ENCODE measurements at places on chromosomes 16 and 17.

GRCh38 chr16:49921791-49922456, 66.0 kb upstream of the ZNF423 start:
- DNase-seq = peak; percentile 40

DNA sequence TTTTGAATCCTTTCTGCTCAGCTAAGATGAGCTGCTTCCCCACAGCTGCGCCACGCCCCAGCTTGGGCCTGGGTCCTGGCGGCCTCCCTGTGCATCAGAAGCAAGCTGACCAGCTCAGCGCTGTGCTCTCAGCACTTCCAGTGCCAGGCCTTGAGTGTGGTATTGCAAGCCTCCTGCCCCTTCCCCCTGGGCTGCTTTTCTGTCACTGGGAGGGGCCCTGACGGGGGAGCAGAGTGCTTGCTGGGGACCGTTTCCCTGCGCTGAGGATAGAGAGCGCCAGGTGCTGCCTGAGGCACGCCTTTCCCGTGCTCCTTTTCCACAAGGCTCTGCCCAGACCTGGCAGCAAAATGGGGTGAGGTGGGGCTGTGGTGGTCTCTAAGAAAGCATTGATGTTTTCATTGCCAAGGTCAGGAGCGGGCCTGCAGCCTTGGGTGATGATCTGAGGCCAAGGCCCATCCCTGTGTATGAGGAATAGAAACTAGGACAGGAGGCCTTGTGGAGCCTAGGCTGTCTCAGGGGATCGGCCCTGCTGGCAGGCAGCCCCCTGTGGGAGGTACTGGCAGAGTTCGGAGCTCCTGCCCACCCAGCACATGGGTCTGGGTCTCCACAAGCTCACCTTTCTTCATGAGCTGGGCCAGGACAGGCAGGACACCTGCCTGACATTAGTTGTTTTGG, 29.7 kb downstream of the POLR3E start:
- DNase-seq = no peak

- DNase-seq = no peak
Observed at GRCh38 chr16:29029168-29029994, 44.5 kb downstream of the LAT start.

GRCh38 chr17:79220713-79221291, 146.2 kb downstream of the ENGASE start:
- DNase-seq = no peak

GRCh38 chr16:48158296-48158695, 2.5 kb upstream of the ABCC12 start:
- DNase-seq = no peak

DNA sequence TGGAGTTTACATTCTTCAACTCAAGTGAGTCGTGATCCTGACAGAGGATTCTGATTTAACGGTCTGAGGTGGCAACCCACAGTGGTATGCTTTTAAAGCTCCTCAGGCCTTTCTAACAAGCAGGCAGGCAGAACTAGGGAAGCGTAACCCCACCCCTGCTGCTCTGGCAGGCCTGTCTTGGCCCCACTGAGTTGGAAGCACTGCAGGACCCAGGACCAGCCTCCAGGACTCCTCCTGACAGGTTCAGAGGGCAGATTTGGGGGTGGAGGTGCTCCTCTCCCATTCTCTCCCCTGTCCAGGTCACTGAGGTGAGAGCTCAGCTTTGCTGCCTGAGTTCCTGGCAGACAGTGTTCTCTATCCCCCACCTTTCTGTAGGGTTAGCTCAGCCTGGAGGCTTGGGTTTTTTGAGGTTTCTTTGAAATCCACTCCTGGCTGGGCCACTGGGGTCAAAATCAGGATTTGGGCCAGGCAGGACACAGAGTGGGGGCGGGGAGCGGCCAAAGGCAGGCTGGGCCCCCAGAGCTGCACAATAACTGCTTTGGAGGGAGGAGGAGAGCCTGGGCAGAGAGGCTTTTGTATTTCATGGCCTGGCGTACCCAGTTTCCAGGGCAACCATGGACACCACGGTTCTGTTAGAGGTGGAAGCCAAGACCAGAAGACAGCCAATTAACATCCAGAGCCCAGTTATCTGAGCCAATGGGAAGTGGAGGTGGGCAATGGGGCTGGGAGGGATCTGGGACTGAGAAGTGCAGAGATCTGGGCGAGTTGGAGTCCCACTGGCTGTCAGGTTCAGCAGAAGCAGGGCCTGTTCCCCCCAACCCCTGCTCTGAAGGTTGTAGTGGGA, 9.5 kb downstream of the MRPL27 start:
- DNase-seq = no peak

DNA sequence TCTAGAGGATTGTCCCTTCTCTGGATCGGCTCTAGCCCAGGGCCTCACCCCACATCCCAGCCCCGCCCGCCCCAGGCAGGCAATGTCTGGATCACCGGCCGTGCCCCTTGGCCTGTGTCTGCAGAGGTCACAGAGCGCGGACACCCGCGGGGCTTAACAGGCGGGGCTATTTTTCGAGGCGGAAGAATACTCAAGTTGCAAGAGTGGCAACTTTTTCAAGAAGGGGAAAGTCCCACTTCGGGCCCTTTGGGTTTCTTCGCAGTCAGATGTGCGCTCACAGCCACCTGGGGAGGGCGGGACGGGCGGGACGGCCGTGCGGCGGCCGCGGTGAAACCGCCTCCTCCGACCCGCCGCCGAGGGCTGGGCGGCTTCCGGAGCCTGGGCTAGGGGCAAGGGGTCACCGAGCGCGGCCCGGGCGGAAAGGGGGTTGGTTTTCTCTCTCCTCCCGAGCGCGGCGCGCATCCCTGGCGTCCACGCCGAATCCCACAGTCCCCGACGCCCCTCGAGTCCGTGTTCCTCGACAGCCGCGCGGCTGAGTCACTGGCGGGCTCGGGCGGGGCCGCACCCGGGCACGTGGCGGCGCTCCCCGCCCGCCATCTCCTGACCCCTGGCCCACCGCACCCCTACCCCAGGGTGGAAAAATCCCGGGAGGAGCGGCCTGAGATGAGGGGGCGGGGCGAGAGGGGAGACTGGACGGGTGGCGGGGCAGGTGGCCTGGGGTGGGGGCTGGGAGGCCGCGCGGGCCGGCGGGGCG, 1.2 kb upstream of the PFN1 start:
- DNase-seq = peak; percentile 68

- DNase-seq = peak; percentile 56
Observed at GRCh38 chr16:84672276-84673202, 24.2 kb downstream of the KLHL36 start.

- DNase-seq = no peak
Observed at GRCh38 chr16:261031-261691, 14.6 kb downstream of the RGS11 start.

- no peak for DNase-seq
Observed at GRCh38 chr16:67930678-67931211, 917 bp downstream of the CTRL start.

DNA sequence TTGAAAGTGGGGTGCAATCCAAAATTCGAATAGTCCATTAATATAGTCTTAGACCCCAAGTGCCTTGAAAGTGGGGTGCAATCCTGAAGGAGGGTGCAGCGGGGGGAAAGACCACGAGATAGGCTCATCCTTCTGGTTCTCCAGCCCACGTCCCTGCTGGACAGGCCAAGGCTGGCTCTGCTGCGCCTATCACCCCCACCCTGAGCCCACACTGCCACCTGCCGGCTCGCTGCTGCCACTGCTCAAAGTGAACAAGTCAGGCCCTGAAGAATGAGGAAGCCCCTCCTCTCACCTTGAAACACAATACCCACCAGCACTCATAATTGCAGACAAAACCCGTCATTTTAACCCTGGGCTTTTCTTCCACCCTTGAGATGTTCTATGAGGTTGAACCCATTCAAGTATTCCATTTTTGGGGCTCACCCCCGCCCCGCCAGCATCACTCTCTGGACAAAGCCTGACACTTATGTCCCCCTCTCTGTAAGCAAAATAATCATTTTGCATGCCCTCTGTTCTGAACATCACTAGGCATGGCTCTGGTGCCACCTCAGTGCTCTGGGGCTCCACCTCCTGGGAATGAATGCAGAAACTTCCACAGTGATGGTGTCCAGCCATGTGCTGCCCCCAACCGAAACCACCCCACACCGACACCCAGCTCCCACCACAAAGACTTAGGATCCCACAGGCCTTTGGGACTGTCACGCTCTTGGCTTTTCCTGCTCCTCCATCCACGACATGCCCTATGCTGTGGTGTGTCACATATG, 56.8 kb downstream of the BEAN1 start:
- peak; percentile 80 for DNase-seq

- no peak for DNase-seq
Observed at GRCh38 chr17:78925662-78926555, 722 bp upstream of the TIMP2 start.

GRCh38 chr16:53821957-53822625, 118.1 kb downstream of the FTO start:
- no peak for DNase-seq

GRCh38 chr17:30831257-30831656, 509 bp upstream of the ATAD5 start:
- no peak for DNase-seq

DNA sequence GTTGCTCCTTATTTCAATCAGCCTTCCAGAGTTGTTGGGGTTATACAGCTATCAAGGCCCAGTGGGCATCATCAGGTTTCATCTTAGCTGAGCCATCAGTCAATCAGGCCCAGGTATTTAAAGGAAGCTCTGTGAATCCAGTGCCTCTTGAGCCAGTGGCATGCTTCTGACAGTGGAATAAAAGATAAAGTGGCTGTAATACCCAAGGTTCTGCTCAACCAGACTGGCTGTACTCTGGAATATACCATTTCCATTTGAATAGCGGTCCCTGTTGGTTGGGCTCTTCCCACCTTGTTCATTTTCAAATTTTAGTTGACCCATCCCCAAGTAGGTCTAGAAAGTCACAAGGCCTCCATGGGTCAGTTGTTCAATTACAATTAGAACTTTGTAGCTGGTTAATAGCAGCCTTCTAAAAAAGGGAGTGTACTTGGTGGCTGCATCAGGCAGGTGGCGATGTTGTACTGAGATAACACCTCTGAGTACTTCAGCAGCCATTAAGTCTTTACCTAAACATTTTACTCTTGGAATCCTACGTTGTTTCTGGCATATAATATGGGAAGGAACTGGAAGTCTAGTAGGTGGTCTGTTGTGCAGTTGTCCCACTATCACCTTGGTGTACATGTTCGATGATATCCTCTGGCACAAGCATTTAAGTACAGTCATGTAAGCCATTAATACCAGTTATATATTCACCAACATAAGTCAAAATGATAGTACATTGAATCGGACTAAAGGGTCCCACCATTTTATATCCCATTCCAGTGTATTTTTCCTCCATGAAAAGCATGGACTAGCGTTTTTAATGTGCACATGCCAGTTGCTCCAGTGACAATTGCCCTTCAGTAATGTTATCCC, 294.1 kb downstream of the BCAS3 start:
- peak; percentile 58 for DNase-seq

DNA sequence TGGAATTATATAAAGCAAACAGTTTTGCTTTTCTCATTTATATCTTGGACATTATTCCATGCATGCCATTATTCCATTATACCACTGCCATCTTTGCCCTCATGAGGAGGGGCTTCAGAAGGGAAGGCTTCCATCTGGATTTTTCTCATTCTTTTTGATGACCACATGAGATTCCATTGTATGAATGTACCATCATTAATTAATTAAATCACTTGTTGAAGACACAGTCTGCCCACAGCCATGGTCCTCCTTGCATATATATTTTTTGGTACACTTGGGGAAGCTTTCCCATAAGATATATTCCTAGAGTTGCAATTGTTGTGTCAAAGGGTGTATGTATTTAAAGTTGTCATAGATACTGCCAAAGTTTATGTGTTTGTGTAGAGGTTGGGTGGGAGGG, 7.1 kb downstream of the ARL4D start:
- DNase-seq = no peak

- no peak for DNase-seq
Observed at GRCh38 chr17:78366109-78366848, 6.4 kb upstream of the SOCS3 start.

GRCh38 chr17:76716146-76716838, 5.5 kb upstream of the MXRA7 start:
- DNase-seq = no peak

GRCh38 chr16:4523686-4524085, 14.9 kb downstream of the CDIP1 start:
- no peak for DNase-seq

DNA sequence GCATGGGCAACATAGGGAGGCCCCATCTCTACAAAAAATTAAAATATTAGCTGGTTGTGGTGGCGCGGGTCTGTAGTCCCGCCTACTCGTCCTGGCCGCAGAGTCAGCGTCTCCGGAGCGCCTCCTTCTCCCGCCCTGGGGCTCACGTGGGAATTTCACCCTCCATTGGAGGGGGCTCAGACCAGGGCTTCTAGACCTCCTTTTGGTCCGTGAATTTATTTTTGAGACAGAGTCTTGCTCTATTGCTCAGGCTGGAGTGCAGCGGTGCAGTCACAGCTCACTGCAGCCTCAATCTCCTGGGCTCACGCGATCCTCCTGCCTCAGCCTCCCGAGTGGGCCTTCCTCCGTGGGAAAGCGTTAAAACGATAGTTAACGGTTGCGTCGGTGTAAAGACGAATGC, 394 bp upstream of the NME4 start:
- DNase-seq = peak; percentile 52

GRCh38 chr17:70332356-70333210, 163.3 kb downstream of the KCNJ2 start:
- no peak for DNase-seq

DNA sequence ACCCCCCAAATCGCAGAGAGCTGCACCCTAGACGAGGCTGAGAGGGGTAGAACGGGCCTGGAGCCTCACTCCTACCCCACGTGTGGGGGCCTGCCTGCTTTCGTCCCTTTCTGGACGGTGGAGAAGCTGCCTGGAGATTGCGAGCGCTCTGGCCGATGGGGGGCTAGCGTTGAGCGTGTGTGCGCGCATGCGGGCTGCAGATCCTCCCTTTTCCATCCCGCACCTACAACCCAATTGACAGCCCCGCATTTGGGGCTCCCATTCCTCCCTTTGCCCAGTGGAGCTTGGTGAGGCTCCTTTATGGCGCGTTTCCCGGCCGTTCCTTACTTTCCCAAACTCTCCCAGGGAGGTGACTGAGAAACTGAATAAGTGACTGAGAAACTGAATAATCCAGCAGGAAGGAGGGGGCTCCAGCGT, 907 bp upstream of the ESRP2 start:
- no peak for DNase-seq

GRCh38 chr16:48546774-48547173, 63.2 kb downstream of the N4BP1 start:
- DNase-seq = no peak

GRCh38 chr16:14629919-14630619, at the start of gene PARN:
PARN (minus strand) TSS chr16:14630260; CDS start chr16:14630125, 135 bp downstream.
- DNase-seq = peak; percentile 94

- DNase-seq = peak; percentile 94
Observed at GRCh38 chr17:49191917-49192741, 18.2 kb downstream of the GNGT2 start.

DNA sequence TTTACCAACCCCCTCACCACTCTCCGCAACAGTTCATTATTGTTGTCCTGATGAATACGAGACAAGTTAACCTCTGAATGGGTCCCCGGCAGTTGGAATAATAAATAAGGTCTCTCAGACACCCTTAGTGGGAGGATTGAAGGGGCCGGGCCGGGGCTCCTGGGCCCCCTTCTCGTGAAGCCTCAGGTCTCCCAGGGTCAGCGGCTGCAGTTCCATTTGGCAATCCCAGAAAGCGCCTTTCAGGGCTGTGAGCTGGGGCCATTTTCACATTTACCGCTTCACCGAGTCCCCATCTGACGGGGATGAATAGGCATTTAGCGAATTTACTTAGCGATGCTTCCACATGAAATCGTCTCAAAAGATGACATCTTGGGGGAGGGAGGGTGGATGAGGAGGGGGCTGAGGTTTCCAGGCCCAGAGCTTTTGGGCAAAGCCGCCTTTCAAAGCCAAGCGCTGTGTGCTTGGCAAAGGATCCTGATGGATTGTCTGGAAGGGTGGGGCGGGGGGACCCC, 309.8 kb downstream of the XYLT1 start:
- DNase-seq = no peak

- DNase-seq = no peak
Observed at GRCh38 chr16:89737341-89738071, 16.2 kb downstream of the ZNF276 start.
